ENCODE measurements at places on chromosomes 12 and 14.

DNA sequence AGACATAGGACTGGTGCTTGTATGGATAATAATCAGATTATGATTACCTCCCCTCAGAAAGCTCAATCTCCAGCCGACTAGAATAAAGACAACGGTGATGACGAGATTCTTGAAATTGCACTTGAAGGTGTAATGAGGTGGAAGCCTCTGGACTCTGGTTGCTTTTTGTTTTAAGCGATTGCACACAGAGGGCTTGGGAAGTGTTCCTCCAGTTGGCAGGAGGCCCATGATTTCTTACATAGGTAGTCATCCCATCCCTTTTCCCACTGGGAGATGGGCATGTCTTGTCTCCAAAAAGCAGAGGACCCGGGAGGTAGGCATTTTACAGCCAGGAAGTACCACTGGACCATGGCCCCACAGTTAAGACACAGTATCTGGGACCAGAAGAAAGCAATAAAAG, 165.7 kb upstream of the FKBP4 start:
- DNase-seq = no peak

- peak; percentile 50 for DNase-seq
Measured at GRCh38 chr12:75526655-75527511, 15.5 kb upstream of the KRR1 start.

- no peak for DNase-seq
Measured at GRCh38 chr12:46952880-46953483, 126.4 kb upstream of the PCED1B start.

GRCh38 chr14:61064856-61065255, 83.8 kb downstream of the SLC38A6 start:
- DNase-seq = no peak

GRCh38 chr12:75482646-75483045, 2.1 kb downstream of the GLIPR1 start:
- DNase-seq = no peak

GRCh38 chr14:77868552-77869285, 68.8 kb downstream of the ADCK1 start:
- DNase-seq = no peak

GRCh38 chr12:85831327-85831990, 4.8 kb downstream of the RASSF9 start:
- no peak for DNase-seq

- no peak for DNase-seq
Measured at GRCh38 chr12:116323406-116324386, 46.2 kb upstream of the MED13L start.

DNA sequence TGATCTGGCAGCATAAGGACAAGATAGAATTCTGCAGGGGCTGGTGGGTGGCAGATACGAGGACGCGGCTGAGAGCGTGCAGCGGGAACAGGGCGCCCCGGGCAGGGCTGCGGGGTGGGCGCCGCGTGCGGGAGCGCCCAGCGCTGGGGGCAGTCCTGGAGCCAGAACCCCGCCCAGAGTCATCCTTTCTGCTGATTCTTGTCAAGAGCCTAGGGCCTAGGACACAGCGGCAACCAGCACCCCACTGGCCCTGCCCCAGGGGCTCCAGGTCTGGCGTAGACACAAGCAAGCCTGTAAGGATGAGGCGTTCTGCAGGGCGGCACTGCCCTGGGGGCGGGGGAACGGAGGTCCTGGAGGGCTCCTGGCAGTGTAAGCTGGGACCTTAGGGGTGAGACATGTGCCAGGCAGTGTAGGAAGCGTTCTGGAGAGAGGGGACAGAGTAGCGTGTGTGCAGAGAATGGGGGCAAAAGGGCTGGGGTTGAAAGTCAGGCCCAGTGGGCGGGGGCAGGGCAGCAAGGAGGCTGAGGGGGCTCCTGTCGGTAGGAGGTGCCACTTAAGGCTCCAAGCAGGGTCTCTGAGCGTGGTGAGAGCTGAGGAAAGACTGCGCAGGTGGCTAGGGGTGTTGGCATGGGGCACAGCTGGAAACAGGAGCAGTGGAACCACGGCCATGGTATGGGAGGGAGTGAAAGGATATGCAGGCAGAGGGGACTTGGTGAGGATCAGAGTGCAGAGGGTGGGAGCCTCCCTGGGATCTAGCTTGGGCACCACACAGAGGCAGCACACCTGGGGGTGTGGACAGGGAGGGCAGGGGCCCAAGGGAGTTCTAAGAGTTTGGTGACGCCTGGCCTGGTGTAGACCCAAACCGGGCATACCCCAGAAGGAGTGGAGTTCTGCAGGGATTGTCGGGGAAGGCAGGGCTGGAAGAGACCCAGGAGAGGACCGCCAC, 845 bp upstream of the AHNAK2 start:
- DNase-seq = no peak

DNA sequence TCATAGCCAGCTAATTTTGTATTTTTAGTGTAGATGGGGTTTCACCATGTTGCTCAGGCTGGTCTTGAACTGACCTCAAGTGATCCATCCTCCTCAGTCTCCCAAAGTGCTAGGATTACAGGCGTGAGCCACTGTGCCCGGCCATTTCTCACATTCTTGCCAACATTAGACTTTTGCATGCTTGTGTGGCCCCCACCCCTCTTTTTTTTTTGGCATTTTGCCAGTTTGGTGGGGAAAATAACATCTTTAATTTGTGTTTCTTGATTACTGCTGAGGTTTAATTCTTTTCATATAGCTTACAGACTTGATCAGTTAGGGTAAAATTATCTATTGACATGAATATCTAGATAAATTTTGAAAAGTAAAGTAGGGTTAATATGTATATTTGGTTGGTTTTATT, 3.8 kb downstream of the CCT2 start:
- DNase-seq = no peak

GRCh38 chr14:100391724-100392123, 68.6 kb downstream of the SLC25A47 start:
- no peak for DNase-seq

- no peak for DNase-seq
Measured at GRCh38 chr14:56196274-56196673, 78.1 kb downstream of the PELI2 start.

DNA sequence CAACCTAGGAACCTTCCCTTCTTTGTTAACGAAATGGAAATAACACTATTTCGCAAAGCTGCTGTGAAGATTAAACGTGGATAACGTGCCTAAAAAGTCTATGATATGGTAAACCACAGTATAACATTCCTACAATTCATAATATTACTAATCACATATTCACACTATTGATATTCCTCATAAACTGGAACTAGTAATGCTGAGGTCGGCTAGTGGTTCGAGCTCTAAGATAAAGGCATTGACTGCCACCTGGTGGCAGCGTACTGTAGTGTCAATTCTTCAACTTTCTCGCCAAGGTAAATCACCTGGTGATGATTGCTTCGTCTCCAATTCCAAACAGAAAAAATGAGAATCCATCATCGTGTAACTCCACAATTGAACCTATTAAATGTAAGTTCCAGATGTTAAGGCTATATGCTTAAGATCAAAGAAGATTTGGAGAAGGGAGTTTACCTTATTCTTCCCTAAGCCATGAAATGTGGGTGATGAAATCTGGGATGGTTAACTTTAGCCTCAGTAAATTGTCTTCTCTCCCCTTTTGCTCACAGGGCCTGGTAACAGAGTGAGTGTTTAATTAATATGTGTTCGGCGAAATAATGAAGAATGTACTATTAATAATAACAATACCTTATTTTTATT, 197.5 kb upstream of the TMEM132C start:
- DNase-seq = peak; percentile 32

Measured in putamen (tissue), 1 donor.